ENCODE measurements at places on chromosomes 16 and 17. TPM values are rescaled to one million over a fixed set of nuclear protein-coding genes. Genes with fewer than 3 reads are reported as not detected.

Gene RNU2-1
- total RNA-seq, result not detected

Gene MFSD11
- total RNA-seq, result 20.7 TPM

Gene SPHK1
- 34.3 TPM for total RNA-seq

Gene VASN
- 108 TPM for total RNA-seq

Data from myometrial cell (primary cell).